ENCODE measurements at places on chromosomes 3 and 15.

GRCh38 chr3:1883534-1883933, 215.1 kb upstream of the CNTN4 start:
- DNase-seq: no peak

GRCh38 chr15:71630475-71630809, 179.9 kb upstream of the NR2E3 start:
- DNase-seq: no peak

DNA sequence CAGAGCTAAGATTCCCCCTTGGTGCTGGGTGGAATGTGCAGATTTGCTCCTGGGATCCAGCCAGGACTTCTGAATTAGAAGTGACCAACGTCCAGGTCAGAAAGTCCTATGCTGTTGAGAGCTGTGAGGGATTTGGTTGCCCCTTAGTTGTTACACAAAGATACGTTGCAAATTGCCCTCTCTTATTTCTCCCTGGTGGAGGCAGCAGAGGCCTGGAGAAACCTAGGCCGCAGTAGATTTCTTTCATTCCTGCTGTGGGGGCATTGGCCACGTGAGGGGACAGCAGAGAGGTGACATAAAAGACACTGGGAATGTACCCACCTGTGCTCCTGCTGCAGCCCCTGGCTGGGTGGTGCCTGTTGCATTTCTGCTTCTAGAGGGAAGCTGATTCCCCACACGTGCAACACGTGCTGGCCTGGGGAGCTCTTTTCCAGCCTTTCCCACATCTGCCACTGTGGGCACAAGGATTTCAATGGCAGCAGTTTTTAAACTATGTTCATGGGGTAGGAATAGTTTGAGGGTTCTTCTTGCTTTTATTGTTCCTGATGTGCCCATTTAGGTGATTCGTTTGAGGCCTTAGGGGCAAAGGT, 65.7 kb downstream of the SYNM start:
- no peak for DNase-seq

DNA sequence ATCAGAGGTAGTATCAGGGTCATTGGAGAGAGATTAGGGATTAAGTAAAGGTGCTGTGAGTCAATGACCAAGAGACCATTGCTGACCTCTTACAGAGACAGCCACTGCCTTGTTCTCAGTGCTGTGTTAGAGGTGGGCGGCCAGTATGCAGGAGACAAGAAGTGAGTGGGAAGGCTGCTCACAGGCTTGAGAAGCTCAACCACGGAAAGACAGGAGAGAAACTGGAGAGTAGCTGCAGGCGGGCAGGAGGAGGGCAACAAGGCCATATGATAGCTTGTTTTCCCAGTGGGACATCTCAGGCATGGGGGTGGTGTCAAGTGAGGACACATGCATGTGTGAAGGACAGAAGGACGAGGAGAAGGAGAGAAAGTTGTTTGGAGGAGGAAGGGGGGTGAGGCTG, 237.3 kb downstream of the PDCD6IP start:
- DNase-seq: no peak

DNA sequence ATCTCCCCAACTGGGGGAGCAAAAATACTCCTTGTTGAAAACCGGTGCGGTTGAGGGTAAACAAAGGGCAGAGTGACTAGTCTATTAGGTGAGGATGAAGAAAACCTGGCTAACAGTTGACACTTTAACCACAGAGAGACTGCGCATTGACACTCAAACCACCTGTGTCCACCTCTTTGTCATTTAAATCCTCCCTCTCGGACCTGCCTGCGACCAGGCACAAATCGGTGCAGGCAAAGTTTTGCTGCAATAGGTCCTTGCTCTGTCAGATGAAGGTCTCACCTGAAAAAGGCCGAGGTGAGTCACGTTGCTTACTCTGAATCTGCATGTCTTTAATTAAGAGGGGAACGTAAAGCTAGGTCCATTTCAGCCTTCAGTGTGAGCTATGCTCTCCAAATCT, 494.1 kb upstream of the DPPA4 start:
- no peak for DNase-seq

GRCh38 chr3:186299327-186299726, 62.7 kb downstream of the DGKG start:
- no peak for DNase-seq

DNA sequence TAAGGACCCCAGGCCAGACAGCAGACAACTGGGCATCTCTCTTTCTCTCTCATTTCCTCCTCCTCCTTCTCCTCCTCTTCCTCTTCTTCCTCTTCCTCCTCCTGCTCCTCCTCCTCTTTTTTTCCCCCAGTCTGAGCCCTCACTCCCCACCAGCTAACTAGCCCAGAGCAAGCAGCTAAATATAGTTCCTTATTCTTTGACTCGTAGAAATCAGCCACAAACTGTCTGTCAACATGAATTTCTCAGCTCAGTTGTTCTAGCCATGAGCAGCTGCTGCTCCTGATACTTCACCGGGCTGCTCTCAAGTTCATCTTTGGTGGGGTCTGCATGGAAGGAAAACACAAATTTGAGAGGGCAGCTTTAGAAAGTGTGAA, 19.2 kb upstream of the LOXL1 start:
- no peak for DNase-seq

DNA sequence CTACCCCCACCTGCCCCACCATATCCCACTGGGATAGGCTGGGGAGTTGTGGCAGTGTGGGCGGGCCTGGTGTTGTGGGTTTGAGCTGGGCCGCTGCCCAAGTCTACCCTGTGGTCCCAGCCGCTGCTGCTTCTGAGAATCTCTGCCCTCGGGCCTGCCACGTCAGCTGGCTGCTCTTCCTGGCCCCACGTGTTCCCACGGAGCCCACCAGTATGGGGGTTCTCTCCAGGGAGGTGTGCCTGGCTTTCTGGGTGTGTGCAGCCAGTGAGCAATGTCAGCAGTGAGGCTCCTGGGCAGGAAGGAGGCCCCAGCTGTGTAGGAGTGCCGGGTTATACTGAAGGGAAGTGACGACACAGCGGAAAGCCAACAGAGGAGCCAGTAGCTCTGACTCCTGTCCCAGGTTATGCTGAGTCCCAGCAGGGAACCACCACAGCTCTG, 10.5 kb downstream of the GNAI2 start:
- peak; percentile 95 for DNase-seq

GRCh38 chr15:42736178-42736792, 643 bp downstream of the CDAN1 start:
- no peak for DNase-seq

DNA sequence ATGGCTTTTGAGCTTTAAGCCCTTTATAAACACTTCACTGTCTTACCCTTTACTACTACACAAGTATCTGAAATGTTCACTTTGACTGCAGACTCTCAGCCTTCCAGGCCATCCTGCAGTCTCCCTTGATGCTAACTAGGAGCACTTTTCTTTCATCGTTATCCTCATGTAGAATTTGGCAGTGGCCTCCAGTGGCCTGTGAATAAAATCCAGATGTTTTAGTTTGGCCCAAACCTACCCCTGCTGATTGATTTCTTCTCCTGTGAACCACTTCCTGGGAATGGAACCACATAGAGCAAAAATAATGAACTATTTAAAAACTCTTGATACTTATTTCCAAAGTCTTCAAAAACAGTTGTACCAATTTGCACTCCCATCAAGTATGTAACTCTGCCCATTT, 271.9 kb downstream of the FEZF2 start:
- DNase-seq: peak; percentile 49

DNA sequence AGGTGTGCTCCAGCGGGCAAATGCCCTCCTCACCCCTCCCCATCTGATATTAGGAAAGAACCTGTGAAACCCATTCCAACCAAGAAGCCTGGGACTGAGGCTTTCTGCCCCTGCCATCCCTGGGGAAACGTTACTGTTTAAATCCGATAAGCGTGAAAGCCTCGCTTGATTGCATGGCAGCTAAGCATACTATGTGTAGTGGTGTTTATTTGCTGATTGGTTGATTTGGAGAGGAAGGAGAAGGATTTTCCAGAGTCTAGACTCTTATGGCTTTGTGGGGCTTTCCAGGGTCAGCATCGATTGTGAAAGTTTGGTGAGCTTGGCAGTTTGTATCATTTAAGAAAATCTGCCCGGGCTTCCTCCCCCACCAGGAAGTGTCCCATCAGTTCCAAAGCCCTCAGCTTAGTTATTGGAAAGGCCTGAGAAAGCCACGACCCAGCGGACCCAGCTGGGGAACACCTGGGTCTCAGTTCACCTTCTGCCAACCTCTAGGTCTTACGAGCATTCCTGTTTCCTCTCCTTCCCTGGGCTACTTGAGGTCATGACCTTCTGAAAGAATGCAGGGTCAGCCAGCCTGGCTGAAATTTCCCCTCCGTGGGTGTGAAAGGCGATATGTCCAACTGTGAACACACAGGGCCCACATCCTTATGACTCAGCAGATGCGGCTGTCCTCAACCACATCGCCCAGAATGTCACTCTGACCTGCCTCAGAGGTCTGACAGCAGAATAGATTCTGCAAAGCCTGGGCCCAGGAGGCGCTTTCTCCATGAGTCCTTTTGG, 62.8 kb upstream of the HERC1 start:
- peak; percentile 42 for DNase-seq

GRCh38 chr3:37863949-37864822, 2.5 kb downstream of the CTDSPL start:
- DNase-seq: no peak

GRCh38 chr3:195035345-195036202, 235.4 kb downstream of the XXYLT1 start:
- DNase-seq: no peak

DNA sequence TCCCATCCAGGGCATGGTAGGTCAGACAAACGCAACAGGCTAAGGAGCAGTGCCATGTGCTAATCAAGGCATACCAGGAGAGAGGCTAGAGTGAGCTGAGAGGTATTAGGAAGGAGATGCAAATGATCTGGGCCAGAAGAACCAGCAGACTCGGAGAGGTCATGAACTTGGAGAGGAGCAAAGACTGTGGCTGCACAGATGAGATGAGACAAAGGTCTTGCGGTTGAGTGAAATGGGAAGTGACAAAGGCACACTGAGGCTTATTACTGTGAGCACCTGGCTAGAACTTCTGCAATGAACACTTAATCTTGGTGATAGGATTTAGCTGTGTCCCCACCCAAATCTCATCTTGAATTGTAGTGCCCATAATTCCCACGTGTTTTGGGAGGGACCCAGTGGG, 380.2 kb downstream of the ULK4 start:
- no peak for DNase-seq

DNA sequence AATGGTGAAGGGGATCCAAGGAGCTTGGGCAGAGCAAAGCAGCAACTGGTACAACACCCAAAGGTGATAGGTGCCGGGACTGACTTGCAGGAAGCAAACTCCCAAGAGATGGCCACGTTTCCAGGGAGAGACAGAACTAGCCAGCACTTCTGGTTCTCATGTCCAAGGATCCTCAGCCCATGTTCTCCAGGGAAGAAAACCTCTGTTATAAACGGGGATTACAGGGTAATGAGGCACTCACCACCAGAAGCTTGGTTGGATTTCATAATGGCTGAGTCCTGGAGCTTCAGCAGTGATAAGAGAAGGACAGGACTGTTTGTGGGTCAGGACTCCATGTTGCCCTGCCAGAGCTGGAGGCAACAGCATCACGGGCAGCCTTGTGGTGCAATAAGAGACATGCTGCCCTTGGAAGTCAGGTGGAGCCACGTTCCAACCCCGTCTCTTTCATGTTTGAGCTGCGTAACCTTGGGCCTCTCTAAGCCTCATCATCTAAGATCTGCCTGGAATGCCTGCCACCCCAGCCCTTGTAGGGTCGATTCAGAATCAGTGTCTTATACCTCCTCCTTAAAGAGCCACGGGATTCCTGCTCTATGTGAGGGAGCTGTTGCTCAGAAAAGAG, 181.0 kb downstream of the ABHD5 start:
- no peak for DNase-seq

DNA sequence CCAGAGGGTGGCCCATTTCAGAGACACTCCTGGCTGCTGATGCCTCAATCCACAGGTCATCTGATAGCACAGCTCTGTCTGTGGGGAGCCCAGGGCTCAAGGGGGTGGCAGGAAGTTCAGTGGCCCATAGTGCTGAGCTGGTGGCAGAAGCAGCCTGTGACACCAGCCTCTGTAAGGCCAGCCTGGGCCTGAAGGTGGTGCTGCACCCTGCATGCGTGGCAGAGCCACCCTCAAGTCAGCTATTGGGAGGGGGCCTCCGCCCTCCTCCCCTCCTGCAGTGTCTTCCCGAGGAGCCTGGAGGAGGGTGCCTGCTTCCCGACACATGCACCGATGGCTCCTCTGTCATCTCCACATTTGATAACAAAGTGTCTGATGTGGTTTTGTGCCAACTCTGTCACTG, 3.0 kb downstream of the PLA1A start:
- DNase-seq: no peak

- DNase-seq: no peak
Observed at GRCh38 chr15:97401195-97401594, 559.3 kb upstream of the ARRDC4 start.

GRCh38 chr3:134485075-134485717, 589 bp downstream of the ANAPC13 start:
- no peak for DNase-seq

DNA sequence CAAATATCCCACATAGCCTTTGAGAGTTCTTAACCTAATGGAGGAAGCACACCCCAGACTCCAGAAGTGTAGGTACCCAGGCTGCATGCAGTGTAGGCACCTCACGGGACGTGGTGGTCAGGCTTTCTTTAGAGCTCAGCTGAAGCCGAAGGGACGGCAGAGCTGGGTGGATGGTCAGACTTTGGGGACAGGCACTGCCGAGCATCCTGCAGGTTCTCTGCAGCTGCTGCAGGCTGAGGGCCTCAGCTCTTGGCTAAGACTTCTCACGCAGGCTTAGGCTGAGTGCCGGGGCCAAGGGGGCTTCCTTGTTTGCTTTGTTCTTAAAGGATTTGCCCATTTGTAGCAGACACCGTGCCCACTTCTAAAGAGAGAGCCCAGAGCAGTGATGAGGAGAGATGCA, 177.0 kb downstream of the RAB11A start:
- no peak for DNase-seq

GRCh38 chr3:4848176-4848825, 130.9 kb upstream of the BHLHE40 start:
- DNase-seq: no peak

DNA sequence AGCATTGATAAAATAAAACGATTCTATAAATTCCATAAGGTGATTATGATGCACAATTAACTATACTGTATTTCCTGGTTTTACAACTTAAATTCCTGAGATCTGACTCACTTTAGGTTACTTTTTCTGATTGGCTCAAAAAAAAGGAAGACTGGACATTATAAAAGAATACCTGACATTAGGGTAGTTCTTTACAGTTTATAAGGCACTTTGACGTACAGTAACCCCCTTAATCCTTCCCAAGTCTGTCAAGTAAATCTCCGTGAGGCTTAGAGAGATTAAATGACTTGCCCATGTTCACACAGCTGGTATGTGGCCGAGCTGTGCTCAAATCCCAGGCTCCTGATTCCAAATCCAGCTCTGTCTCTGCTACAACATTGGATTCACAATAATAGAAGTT, 1.0 kb upstream of the SLTM start:
- no peak for DNase-seq

DNA sequence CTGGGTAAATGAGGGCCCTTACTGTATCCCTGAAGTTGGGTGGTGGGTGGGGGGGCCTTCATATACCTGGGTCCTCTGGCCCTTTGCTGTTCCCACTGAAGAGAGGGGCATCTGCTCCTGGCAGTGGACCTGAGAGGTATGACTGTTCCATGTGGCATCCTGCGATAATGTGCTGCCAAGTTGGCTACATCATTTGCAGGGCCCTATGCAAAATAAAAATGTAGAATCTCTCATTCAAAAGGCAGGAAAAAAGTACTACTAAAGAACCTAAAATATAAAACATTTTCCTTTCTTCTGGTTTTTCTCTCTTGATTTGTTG, 49.2 kb upstream of the RYK start:
- DNase-seq: no peak

- no peak for DNase-seq
Observed at GRCh38 chr3:129281726-129282125, 3.1 kb downstream of the HMCES start.
